ENCODE measurements at places on chromosomes 11 and 22.

DNA sequence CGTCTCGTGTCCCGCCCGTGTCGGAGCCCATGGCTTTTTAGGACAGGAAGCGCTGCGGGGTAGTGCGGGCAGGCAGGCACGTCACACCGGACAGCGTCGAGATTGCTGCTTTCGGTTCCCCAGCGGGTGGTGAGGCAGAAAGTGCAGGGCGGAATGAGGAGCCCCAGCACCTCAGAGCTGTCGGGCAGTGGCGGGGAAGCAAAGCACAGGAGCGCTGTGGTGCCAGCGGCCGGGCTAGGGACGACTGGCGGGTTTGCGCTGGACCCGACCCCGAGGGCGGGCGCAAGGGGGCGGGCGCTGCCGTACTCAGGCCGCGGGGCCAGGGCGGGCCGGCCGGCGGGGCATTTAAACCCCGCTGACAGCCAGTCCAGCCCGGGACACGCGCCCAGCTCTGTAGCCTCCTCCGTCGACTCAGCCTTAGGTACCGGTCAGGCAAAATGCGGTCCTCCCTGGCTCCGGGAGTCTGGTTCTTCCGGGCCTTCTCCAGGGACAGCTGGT, at the start of gene SLC37A2:
TSS of gene SLC37A2 (plus strand) at position 375 of the 498 bp plus-strand sequence. CDS start at position 438, 63 bp downstream.
- DNase-seq, result peak; percentile 54

GRCh38 chr11:33257897-33258630, 883 bp downstream of the HIPK3 start:
- peak; percentile 73 for DNase-seq

- no peak for DNase-seq
These were observed 638 bp upstream of the TENM4 start for GRCh38 chr11:79441461-79441875.

GRCh38 chr22:30837531-30837930, 131.0 kb downstream of the MORC2 start:
- no peak for DNase-seq

DNA sequence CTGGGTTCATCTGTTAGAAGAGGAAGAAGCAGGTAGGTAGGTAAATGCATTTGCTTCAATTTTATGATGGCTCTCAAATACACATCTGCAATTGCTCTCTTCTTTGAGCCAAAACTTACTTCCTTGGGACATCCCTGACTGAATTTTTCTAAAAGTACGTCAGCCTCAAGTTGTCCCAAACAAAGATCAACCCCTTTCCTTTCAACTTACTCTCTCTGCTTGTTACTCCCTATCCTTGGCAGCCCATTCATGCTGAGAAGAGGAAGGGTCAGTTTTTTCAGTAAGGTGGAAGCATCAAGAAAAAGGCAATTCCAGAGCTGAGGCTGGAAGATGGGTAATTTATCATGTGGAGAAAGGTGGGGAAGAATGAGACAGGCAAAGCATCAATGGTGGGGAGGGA, 111.2 kb downstream of the LRRC32 start:
- DNase-seq, result no peak

GRCh38 chr11:31656051-31656450, 146.5 kb downstream of the ELP4 start:
- DNase-seq, result no peak

DNA sequence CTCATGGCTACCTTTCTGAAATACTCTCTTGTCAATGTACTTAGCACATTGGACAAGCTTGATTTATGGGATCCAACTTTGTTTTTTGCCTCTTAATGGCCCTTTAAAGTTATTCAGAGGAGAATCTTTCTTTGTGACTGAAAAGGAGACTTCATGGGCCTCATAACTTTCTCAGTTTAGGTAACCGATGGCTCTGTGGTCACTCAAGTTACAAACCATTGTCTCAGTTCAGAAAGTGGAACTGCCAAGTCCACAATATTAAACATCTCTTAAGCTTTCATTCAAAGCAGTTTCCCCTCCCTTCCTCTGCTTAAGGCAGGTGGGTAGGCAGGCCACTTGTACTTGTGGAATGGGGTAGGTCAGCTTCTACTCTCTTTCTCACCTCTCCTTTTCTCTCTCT, 12.3 kb upstream of the ARL14EP start:
- no peak for DNase-seq

DNA sequence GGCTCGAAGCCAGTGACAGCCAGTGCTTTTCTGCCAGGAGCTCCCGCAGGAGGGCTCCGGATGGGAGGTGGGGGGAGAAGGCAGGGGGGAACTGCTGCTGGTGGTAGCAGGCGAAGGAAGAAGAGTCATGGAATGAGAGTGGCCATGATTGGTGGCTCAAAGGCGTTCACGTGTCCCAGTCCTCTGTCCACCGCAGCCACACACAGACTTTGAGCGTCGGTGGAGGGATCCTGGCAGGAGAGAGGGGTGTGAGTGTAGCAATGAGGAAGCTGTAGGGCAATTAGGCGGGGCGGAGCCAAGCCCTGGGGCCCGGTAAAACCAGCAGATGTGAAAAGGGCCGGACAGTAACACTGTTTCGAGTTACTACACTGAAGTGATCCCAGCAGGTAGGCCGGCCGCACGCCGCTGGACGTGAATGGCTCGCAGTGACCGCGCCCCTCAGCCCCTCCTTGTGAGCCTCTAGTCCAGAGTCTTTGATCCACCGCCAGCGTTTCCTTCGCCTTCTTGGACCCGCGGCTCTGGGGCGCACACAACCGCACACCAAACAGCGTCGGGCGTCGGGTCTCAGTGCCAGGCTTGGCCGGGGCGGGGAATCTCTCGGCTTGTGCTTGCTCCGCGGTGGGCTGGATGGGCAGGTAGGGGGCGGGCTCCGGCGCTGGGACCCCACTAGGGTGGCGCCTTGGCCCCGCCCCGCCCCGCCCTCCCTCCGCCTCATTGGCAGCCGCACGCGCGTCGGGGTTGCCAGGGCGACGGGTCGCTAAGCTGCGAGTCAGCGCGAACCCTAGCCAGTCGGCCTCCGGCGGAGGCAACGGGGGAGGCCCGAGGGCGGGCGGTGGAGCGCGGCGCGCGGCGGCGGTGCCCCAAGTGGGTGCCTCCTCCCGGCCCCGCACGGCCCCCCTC, at the start of gene LRRC10B:
TSS of gene LRRC10B (plus strand) at position 788 of the 900 bp plus-strand sequence. CDS start 250 bp downstream, outside the sequence.
- peak; percentile 22 for DNase-seq

DNA sequence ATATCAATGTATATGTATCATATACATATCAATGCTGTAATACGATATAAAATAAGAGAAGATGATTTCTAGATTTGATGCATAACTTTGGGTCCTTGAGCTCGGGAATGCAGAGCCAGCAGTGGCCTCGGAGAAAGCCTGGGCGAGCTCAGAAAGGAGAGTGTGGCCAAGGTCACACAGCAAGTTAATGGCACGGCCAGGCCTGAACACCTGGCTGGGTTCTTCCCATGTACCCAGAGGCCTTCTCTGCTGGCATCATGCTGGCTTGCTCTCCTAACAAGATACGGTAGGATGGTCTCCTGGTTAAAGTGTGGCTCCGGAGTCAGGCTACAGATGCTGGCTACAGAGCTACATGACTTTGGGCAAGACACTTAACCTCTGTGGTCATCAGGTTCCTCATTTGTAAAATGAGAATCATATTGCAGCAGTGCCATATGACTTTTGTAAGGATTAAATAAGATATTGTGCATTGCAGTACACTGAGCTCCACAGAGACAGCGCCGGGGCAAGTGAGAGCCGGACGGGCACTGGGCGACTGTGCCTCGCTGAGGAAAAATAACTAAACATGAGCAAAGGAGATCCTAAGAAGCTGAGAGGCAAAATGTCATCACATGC, 29.9 kb downstream of the TPST2 start:
- DNase-seq, result no peak

GRCh38 chr11:66015936-66016792, 4.4 kb downstream of the CST6 start:
- DNase-seq, result no peak

DNA sequence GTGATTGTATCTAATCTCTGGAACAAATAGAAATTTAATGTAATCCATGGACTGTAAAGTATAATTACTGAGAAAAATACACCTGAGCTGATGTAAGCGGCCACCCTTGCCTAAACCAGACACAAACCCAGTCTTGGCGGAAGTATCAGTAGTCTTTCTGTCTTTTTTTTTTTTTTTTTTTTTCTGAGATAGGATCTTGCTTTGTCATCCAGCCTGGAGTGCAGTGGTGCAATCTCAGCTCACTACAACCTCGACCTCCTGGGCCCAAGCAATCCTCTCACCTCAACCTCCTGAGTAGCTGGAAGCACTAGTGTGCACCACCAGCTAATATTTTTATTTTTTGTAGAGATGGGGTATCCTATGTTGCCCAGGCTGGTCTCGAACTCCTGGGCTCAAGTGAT, 5.5 kb upstream of the CXCR5 start:
- DNase-seq, result peak; percentile 53

- DNase-seq, result no peak
These were observed 23.2 kb downstream of the TBX1 start for GRCh38 chr22:19783586-19784383.

GRCh38 chr11:107272561-107272960, 185.1 kb downstream of the CWF19L2 start:
- no peak for DNase-seq

DNA sequence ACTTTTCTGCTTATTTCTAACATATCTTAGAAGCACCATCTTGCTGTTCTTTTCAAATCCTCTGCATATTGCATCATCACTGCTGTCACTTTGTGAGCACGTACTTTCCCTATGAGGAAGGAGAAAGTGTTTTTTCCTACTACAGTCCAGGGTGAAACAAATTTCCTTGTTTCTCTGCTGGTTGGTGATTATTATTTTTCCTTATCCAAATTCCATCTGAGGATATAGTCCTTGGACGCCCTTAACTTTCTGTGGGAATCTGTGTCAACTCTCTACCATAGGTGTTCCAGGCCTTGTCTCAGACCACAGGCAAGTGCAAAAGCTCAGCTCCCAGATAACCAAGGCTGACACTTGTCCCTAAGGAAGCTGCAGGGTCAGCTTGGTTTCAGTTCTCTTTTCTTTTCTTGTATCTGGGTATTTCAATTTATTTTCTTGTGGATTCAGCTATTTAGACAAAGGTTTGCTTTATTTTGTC, 29.4 kb upstream of the LYVE1 start:
- DNase-seq, result no peak

GRCh38 chr22:40006641-40007040, 11.9 kb downstream of the FAM83F start:
- DNase-seq, result no peak

- no peak for DNase-seq
These were observed 66.7 kb downstream of the SYT13 start for GRCh38 chr11:45219411-45219810.

DNA sequence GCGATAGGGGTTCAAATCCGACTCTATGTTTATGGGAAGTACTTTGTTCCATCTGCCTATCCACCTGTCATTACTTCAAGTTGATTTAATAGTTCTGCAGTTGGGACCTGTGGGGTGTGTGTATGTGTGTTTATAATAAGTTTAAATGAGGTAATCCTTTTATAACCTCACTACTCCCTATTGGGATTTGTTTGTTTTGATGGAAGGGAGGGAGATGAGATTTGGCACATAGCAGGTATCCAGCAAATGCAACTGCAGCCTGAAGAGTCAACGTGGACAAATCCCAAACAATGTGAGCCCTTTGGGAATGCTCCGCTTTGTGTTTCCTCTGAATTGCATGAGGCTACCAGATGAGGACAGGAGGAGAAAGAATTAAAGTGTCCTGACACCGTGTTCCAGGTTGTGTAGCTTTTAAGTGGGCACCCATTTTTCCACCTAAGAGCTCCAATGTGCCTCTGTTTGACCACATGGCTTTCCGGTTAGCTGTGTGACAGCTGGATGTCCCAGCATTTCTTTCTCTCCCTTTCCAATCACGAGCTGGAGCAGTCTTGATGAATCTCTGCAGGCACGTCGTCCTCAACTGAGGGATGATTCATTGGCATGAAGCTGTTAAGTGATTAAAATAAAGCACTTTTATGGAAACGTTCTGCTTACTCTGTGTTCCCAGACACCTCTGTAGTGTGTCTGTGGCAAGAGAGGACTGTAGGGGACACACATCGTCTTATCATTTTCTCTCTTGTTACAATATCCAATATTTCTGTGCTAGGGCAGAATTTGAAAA, 610.7 kb downstream of the NTM start:
- no peak for DNase-seq

DNA sequence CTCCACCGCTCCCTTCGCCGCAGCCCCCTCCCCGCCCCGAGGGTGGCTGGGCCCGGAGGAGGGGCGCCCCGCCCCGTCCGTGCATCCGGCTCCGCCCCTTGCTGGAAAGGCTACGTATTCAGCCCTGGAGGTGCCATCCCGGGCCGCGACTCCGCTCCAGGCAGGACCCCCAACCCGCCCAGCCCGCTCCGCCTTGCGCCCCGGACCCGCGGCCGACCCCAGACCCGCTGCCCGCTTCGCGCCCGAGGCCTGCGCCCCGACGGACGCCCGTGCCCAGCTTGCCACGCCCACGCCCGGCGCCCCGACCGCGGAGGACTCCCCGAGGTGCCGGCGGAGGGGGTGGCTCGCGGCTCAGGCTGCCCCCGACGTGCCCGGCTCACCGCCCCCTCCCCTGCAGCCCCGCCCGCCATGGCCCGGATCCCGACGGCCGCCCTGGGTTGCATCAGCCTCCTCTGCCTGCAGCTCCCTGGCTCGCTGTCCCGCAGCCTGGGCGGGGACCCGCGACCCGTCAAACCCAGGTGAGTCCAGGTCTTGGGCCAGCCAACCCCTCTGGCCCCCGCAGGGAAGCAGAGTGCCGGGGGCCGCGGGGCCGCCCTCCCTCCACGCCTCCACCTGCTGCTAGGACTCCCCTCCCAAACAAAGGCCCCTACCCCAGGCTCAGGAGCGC, at the start of gene ADM2:
TSS of gene ADM2 (plus strand) at position 104 of the 667 bp plus-strand sequence. CDS start at position 409, 305 bp downstream.
- peak; percentile 76 for DNase-seq

DNA sequence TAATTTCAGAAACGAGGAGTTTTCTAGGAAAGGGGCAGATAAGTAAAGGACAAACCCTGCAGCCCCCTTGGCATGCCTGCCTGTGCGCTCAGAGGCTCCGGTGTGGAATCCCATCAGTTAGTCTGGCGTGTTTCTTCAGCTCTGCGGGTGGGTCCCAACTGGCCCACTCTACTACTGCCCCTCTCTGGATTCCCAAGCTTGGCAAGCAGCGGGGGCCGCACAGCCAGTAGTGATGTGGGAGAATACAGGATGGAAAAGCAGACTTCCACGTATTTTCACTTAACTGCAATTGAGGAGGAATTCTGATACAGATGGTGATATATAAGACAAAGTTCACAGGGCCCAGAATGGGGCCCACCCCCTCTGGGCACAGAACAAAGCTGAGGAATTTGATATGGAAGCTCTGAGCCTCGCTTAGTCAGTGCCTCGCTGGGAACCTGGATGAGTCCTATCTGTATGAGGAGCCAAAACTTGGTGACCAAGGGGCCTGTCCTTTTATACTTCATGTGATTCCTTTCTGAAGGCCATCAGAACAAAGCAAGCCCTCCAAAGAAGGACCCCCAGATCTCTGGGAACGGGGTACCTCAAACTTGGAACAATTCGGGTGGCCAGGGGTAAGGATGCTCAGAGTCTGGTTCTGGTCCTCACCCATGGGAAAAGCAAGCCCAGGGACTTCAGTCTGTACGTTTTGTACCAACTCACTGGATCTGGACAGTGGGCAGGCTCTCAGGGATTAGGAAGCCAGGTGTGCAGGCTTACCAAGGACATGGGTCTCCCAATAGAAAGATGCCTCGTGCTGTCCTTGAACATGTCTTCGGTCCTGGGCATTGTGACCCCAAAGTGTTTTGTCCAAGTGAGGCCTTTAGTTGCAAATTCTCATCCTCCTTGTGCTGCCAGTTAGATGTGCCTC, 26.0 kb downstream of the RELT start:
- DNase-seq, result no peak
